ENCODE measurements at places on chromosomes 7 and 10. TPM values are rescaled to one million over a fixed set of nuclear protein-coding genes. Genes with fewer than 3 reads are reported as not detected.
A peak's percentile ranks its signal among the peaks of the same experiment; 100 is the strongest.

Gene PDE6C
- total RNA-seq, result not detected

Gene SYT15
- total RNA-seq, result 1.4 TPM

Gene ZNF488
- total RNA-seq, result not detected

GRCh38 chr7:18037609-18038008 lies 10.0 kb upstream of the PRPS1L1 start:
- no peak overlapping the region for H3K27ac ChIP-seq
- no peaks in the 10 kb centered on the region for H3K4me1 ChIP-seq
- peaks cover 6% of the 10 kb centered on the region for H3K27me3 ChIP-seq

Gene MALRD1
- not detected for total RNA-seq

DNA sequence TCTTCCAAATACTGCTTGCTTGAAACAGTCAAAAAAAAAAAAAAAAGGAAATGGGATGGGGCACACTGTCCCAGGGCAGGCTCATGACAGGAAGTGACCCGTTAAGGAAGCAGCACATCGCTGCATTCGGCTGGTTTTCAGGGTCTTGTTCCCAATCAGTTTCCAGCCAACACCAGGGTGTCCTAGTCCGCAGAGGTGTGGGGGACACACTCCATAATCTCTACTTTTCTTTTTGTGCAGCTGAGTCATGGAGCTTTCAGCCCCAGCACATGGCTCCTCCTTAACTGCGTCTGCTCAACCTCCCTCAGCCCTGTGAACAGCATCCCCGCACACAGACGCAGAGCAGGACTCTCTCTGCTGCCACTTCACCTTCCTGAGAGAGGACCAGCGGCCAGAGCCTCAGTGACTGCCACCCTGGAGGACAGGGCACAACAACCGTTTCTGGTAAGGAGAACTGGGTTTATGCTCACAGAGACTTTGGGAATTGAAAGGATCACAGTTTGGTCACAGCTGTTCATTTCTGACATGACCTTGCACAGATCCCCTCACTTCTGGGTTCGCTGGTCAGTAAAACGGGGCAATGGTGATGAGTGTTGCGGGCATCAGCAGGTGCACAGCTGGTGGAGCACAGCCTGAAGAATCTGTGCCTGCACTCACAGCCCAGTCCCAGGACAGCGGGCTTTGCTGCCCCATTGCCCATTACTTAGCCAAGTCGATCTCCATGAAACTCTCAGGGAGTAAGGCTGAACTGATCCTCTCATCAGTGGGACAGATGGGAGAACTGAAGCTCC lies at the start of gene GIMAP5:
Gene GIMAP5 (plus strand): TSS at position 154 of the 791 bp plus-strand sequence. CDS start 3,467 bp downstream, outside the sequence.
- H3K4me1 ChIP-seq, result peaks cover 72% of the 10 kb centered on the region
- peak within 1 kb of the TSS; percentile 98 for H3K4me3 ChIP-seq
- no peaks in the 10 kb centered on the region for H3K27me3 ChIP-seq
- H3K27ac ChIP-seq, result peak within 1 kb of the TSS; percentile 98
